ENCODE measurements at places on chromosomes 2 and 18.

GRCh38 chr18:73741946-73742345, 405.7 kb downstream of the FBXO15 start:
- no peak for DNase-seq

DNA sequence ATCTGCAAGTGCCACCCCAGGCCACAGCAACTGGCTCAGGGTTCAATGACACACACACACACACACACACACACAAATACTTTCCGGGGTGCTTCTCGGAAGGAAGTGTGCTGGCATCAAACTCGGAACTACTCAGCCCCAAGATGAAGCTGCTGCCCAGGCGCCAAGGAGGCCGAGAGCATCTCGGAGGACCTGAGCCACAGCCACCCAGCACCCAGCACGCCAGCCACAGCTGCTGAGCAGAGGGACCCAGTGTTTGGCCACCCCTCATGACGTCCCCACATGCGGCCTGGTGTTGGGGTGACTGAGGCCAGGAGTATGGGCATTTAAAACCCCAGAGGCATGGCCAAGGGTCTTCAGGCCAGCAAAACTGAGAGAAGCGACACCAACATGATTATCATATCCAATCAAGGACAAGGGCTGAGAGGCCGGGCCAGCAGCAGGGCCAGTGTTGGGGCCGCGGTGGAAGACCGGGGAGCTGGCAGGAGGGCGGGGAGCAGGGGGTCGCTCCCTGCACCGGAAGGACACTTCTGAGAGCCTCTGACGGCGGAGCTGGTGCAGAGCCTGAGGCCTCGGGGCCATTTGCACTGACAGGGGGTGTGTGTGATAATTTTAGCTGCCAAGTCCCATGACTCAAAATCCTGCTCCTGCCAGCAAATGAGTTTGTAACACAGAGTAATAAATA, 61.8 kb downstream of the BIN1 start:
- DNase-seq: peak; percentile 18

DNA sequence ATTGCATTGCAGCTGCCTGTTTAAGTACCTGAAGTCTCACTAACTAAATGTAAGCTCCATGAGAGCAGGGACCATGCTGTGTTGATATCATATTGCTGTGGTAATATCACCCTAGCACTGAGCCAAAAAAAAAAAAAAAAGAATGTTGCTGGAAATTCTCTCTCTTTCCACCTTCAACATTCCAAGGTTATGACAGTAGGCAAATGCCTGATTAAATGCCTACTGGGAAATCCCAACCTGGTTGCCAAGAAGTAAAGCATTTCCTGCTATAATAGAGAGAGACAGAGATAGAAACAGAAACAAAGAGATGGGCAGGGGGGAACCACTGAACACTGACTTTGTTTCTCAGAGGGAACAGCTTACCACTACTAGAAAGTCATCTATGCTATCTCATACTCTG, 1604.2 kb downstream of the LRP1B start:
- DNase-seq: no peak

GRCh38 chr2:138279871-138280270, 221.7 kb upstream of the SPOPL start:
- DNase-seq: no peak

DNA sequence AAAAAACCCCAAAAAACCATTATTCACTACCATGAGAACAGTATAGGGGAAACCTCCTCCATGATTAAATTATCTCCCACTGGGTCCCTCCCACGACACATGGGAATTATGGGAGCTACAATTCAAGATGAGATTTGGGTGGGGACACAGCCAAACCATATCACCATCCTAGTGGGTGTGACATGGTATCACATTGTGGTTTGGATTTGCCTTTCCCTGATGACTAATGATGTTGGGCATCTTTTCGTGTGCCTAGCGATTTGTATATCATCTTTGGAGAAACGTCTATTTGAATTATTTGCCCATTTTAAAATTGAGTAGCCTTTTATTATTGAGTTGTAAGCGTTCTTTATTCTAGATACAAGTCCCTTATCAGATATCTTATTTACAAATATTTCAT, 8.7 kb upstream of the ASAP2 start:
- DNase-seq: no peak

GRCh38 chr2:226796840-226797288, 2.8 kb downstream of the IRS1 start:
- peak; percentile 25 for DNase-seq

DNA sequence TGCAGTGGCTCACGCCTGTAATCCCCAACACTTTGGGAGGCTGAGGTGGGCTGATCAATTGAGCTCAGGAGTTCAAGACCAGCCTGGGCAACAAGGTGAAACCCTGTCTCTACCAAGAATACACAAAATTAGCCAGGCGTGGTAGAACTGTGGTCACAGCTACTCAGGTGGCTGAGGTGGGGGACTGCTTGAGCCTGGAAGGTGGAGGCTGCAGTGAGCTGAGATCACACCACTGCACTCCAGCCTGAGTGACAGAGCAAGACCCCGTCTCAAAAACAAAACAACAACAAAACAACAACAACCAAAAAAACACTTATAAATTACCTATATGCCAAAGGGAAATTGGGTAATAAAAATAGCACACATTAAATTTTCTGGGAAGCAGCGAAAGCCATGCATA, 141.6 kb downstream of the HDAC4 start:
- no peak for DNase-seq

DNA sequence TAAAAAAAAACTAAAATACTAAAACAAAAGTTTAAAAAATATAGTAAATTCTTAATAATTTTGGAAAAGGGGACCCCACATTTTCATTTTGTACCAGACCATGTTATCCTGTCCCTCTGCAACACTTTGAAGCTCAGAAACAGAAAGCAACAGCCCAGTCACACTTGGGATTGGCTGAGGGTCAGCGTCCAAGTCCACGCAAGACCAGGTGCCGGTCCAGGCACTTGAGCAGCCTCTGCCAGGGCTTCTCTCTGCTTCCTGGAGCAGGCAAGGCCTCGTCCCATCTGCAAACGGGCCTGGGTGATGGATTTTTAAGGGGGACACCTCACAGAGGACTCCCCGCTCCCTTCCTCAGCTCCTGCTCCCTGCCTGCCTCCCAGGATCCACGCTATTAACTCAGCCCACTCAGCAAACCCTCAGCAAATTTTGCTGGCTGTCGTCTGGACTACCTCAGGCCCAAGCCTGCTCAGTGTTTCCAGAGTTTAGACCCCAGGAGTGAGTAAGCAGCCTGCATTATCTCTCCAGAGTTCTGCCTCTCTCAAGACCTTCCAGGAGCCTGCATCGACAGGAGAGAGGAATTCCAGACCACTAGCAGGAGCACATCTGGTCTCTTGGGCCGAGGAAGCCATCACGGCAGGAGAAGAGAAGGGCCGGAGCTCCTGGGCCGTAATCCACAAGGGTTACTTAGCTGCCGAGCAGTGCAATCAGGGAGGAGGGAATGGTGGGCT, 88.7 kb upstream of the STPG4 start:
- no peak for DNase-seq

- DNase-seq: no peak
Measured at GRCh38 chr18:27004056-27004829, 138.7 kb upstream of the AQP4 start.

DNA sequence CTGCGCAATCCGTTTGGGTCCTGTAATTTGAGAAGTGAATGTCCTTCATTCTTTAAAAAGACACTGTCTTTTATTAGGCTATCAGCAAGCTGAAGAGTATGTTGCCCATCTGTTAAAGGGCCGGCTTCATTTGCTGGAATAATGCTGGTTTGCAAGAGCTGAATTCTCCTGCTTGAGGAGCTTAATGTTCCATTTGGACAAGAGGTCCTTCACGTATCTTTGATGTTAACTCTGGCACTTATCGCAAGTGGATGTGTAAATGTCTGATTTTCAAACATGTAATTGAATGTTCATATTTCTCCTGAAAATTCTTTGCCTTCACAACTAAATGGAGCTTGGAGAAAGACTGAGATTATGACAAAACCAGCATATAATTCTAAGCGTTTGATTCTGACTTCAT, 280.8 kb upstream of the NRP2 start:
- DNase-seq: no peak

- peak; percentile 41 for DNase-seq
Measured at GRCh38 chr2:143452817-143453451, 323.7 kb downstream of the ARHGAP15 start.

- no peak for DNase-seq
Measured at GRCh38 chr2:181585732-181586131, 71.2 kb downstream of the CERKL start.
